ENCODE measurements at places on chromosomes 7 and 10.

DNA sequence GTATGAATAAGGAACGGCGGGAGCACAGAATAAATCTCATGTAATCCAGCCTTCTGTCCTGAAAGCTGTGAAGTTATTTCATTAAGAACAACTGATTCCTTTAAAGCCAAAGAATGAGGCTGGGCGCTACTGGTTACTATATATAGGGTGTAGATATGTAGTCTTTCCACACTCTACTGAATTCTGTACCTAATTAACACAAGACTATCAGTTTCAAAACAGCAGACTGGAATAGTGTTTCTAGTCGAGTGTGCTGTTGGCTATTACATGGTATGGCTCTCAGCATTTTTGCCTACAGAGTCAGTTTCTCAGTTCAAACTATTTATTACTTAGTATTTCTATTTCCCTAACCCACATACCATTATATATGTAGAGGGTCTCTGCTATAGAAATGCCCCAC, 163.3 kb downstream of the THSD7A start:
- no peak for DNase-seq

DNA sequence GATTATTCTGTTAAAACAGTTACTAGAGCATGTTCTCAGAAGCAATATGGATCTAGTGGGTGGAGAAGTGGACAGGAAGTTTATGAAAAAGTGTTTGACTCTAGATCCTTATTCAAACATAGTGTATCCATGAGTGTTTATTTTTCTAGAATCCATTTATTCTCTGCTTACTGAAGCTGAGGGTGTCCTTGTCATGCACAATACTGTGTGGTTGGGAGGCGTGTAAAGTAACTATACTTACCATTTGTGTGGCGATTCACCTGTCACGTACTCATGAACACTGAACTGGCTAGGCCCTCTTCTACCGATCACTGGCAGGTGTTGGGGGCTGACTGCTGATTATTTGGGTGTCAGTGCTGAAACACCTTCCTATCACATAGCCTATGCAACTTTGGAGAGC, 74.0 kb downstream of the POU6F2 start:
- DNase-seq, result no peak

DNA sequence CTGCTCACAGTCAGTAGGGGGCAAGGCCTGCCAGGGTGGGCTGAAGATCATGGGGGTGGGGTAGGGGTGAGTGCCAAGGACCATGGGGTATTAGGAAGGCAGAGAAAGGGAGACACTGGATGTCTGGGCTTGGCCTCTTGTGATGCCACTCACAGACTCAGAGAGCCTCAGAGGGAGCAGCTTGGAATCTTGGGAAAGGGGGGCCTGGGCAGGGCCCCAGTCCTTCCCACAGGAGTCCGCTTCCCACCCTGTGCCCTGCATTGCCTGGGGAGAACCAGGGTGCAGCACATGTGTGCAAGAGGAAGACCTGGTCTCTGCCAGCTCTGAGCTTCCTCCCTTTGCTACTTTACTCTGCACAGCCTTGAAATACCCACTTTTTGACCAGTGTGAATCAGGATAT, 4.3 kb downstream of the ADCY1 start:
- DNase-seq, result no peak

- no peak for DNase-seq
Measured at GRCh38 chr10:5243521-5243987, 46.9 kb downstream of the AKR1C4 start.

GRCh38 chr7:51785171-51785570, 468.6 kb upstream of the COBL start:
- DNase-seq, result no peak

GRCh38 chr10:21456160-21456559, 69.3 kb downstream of the SKIDA1 start:
- no peak for DNase-seq

DNA sequence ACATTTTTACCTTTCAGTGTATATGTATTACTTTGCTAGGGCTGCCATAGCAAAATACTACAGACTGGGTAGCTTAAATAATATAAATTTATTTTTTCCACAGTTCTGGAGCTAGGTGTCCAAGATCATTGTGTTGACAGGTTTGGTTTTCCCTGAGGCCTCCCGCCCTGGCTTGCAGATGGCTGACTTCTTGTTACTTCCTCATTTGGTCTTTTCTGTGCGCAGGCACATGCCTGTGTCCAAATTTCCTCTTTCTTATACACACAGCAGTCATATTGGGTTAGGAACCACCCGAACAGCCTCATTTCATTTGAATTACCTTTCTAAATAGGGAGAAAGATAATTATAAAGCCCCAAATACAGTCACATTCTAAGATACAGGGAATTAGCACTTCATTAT, 521.6 kb upstream of the SORCS1 start:
- DNase-seq, result no peak

DNA sequence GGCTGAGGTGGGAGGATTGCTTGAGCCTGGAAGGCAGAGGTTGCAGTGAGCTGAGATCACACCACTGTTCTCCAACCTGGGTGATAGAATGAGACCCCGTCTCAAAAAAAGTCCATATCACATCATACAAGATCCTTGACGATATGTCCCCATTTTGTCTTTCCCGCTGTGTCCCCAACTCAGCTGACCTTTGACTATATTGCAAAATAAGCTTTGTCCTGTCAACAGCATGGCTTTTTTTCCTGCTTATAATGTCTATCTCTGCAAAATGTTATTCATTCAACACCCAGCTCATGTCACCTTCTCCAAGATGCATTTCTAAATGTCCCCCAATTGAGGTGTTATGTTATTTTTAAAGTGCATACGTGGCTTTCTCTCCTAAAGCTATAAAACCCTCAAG, 136.0 kb upstream of the KAT6B start:
- no peak for DNase-seq

DNA sequence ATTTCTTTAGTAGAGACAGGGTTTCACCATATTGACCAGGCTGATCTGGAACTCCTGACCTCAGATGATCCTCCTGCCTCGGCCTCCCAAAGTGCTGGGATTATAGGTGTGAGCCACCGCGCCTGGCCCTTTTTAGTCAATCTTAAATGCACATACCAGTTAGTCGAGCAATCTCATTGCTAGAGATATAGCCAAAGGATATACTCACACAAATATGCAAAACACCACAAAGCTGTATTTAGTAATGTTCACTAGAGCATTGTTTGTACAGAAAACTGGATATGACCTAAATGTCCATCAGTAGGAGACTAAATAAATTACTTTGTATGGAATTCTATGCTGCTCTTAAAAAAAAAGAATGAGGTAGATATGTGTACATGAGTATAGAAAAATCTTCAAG, 24.5 kb upstream of the IL6 start:
- no peak for DNase-seq

GRCh38 chr7:93148144-93148543, at the start of gene SAMD9L:
Gene SAMD9L (minus strand): TSS chr7:93148385. CDS start chr7:93135971, 12,414 bp downstream.
- no peak for DNase-seq

- DNase-seq, result no peak
Measured at GRCh38 chr7:156309016-156309620, 331.5 kb upstream of the RNF32 start.

- no peak for DNase-seq
Measured at GRCh38 chr10:78420946-78421735, 387.5 kb downstream of the RPS24 start.

GRCh38 chr10:105769248-105770184, 1128.4 kb downstream of the SORCS3 start:
- DNase-seq, result no peak

DNA sequence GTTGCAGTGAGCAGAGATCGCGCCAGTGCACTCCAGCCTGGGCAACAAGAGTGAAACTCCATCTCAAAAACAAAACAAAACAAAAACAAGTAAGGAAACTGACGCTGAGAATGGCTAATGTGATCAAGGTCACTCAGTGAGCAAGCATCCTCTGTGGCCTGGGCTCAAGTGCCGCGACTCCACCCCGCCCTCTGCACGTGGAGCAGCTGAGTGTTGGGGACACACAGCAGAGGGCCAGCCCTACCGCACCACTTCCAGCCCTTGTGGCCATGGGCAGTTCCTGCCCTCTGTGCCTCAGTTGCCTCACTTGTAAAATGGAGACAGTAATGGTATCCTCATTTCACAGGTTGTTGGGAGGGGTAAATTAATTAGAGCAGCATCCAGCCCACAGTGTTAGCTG, 21.0 kb upstream of the OPALIN start:
- no peak for DNase-seq

DNA sequence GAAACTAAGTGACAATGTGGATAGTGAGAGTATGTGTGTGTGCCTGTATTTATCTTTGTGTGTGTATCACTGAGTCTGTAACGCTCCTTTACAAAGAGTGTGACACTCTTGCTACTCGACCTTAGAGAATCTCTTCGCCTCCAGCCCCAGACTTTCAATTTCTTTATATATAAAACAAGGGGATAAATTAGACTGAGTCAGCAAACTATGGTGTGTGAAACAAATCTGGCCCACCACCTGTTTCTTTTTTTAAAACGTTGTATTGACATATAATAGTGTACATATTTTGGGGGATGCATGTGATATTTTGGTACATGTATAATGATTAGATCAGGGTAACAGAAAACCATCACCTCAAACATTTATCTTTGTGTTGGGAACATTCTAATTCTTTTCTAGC, 240.5 kb downstream of the KCNMA1 start:
- DNase-seq, result no peak

GRCh38 chr10:73456187-73456890, 23.0 kb upstream of the MSS51 start:
- DNase-seq, result no peak

DNA sequence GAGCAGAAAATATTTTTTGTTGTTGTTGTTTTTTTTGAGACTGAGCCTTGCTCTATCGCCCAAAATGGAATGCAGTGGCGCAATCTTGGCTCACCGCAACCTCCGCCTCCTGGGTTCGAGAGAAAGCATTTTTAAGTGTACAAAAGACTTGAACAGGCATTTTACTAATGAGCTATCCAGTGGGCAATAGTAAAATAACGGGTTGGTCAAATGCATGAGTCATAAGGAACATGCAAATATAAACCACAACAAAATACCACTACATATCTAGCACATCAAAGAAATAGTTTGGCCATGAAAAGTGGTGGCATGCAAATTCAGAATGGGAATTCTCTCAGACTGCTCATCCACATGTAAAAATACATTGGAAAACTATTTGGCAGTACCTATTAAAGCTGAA, 71.7 kb upstream of the TMEM106B start:
- no peak for DNase-seq

- no peak for DNase-seq
Measured at GRCh38 chr10:58826694-58827093, 314.0 kb downstream of the BICC1 start.

DNA sequence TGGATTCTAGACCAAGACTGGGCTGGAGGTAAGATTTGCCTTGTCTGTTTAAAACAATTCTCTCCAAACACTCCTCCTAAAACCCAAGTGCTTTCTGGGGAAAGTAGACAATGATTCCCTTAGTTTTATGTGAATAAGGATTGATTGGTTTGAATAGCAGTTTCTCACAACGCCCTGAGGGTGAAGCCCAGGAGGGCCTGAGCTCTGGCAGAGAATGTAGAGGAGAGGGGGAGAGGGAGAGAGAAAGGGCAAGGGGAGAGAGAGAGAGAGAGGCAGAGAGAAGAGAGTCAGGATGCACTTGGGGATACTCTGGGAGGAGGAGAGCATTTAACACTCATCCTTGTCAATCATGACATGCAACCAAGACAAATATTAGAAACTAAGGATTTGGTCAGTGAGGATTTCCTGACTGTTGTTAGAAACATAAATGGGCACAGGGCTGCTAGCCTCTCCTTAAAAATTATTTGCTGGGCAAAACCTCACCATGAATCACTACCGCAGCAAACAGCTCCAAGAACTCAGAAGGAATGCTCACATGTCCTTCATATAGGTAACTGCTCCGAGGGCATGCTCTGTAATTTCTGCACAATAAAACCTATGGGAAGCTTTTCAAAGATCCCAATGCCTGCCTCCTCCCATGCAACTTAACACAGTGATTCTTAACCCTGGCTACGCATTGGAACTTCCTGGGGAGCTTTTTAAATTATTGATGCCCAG, 55.2 kb upstream of the RAPGEF5 start:
- no peak for DNase-seq

GRCh38 chr7:28591041-28591674, 178.8 kb downstream of the CREB5 start:
- DNase-seq, result no peak

- DNase-seq, result no peak
Measured at GRCh38 chr10:4399556-4399955, 426.5 kb upstream of the AKR1E2 start.

GRCh38 chr7:29356631-29357030, 162.1 kb downstream of the CHN2 start:
- DNase-seq, result no peak

GRCh38 chr7:114631249-114631822, 216.7 kb downstream of the FOXP2 start:
- DNase-seq, result no peak

- no peak for DNase-seq
Measured at GRCh38 chr7:96578606-96579005, 131.0 kb downstream of the SEM1 start.

DNA sequence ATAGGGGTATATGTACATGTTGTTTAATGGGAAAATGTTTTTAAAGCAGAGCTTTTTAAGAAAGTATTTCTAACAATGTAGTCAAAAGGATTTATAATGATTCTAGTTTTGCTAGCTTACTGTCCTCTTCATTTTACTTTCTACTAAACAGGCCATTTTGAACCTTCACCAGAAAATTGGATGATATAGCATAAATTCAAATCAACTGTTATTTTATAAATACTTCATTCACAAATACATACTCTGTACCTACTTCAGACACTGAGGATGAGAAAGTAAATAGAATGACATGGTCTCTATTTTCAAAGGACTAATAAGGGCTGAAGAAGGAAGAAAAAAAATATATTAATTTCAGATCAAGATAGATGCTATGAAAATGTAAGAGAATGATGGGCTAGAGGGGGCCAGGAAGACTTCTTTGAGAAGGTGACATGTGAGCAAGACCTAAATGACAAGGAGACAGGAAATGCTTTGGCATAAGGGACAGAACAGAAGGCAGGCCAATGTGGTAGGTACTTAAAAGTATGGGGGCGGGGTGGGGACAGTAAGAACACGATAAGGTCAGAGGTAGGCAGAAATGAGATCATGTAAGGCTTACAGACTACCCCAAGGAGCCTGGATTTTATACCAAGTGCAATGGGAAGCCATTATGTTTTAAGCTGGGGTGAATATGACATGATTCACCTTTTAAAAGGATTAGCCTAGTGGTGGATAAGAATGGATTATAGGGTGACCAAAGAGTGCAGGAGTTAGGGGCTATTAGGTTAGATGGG, 5.2 kb downstream of the NAMPT start:
- no peak for DNase-seq

DNA sequence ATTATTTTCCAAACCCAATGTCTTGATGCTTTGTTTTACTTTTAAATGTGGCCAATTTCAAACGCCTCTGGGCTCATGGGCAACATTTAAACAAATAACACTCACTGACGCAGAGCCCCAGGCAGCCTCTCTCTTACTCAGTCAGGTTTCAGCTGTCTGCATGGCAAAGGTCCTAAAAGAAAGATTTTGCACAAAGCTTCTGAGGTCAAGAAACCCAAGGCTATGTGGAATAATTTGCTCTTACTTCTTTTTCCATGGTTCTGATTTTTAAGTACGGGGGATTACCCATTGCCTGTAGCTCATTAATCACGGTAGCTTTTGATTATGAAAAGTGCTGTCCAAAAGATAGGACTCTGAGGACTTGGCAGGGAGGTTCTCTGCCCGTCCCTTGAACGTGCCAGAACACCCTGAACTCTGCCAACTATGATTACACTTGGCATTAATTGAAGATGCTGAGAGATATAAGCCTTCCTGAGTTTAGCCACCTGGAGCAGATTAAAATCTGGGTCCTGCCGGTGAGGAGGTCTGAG, 14.1 kb upstream of the MSRB2 start:
- DNase-seq, result no peak

All from hepatic stellate cell (primary cell).